ENCODE measurements at places on chromosomes 6 and 20. TPM values are rescaled to one million over a fixed set of nuclear protein-coding genes. Genes with fewer than 3 reads are reported as not detected.

The MACROD2 gene
- 0.66 TPM for total RNA-seq

The GTF3C6 gene
- total RNA-seq = 65.0 TPM

The HMGCLL1 gene
- total RNA-seq = not detected

The CYP39A1 gene
- 0.22 TPM for total RNA-seq

The C6orf15 gene
- not detected for total RNA-seq

The TP53INP2 gene
- 8.6 TPM for total RNA-seq

The HNF4A gene
- total RNA-seq = not detected

The DOK5 gene
- 10.4 TPM for total RNA-seq

The KHDC1L gene
- total RNA-seq = not detected

The LGSN gene
- total RNA-seq = under 0.01 TPM

The LYRM2 gene
- 28.1 TPM for total RNA-seq

The SPATS1 gene
- not detected for total RNA-seq

The RAET1L gene
- total RNA-seq = not detected

The DNMT3B gene
- total RNA-seq = 6.2 TPM

Measured in thoracic aorta endothelial cell (primary cell).